Activated gamma-delta T cell treated with Interleukin-2 at 50 U/mL for 16 hours (primary cell): ENCODE measurements at places on chromosomes 7 and 10.

GRCh38 chr10:26780106-26780792, 80.5 kb downstream of the ABI1 start:
- no peak for DNase-seq

DNA sequence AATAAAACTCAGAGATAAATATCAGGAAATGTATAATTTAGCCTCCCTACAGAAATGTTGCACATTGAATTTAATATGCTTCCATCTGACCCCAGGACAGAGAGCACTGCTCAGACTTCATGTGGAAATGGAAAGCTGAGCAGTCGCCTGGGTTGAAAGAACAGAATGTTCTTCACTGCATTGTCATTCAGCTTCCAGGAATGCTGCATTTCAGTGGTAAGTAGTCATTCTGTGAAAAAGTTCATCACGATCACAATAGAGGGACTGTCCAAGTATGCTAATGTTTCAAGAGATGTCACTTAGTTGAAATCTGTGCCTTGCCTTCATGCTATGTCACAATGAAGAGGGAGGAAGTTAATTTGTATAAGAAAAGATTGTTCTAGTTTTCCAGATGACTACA, 147.3 kb downstream of the NRCAM start:
- DNase-seq: no peak

DNA sequence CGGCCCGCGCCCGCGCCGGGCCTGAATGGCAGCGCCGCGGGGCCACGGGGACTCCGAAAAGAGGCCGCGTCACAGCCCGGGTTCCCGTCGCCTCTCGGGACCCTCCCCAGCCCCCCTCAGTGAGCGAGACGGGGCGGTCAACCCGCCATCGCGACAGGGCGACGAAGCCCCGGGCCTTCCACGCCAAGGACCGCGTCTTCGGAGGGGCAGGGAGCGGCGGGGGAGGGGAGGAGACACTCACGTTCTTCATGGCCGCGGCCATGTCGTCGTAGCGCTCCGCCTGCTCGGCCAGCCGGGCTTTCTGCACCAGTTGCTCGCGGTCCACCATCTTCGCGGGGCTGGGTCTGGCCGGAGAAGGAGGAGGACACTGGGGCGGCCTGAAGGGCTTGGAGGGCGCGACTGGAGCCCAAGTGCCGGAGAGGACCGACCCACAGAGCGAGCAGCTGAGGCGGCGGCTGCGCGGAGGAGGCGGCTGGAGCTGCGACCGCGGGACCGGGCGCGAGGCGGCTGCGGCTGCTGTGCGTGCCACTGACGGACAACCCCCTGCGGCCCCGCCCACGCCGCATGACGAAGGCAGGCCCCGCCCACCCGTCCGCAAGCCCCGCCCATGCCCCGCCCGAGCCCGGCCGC, at the start of gene YWHAG:
Gene YWHAG (minus strand): TSS at position 511 of the 630 bp plus-strand sequence. CDS start 183 bp downstream, at position 328.
- peak; percentile 86 for DNase-seq

GRCh38 chr7:32680259-32681173, 185.2 kb downstream of the AVL9 start:
- no peak for DNase-seq

- DNase-seq: no peak
Measured at GRCh38 chr10:34252111-34252510, 563.0 kb downstream of the PARD3 start.
